ENCODE measurements at places on chromosomes 12 and 14. TPM values are rescaled to one million over a fixed set of nuclear protein-coding genes. Genes with fewer than 3 reads are reported as not detected.

The BEGAIN gene
- total RNA-seq: 7.2 TPM

The AICDA gene
- 0.31 TPM for total RNA-seq

The CCDC38 gene
- not detected for total RNA-seq

The OR4Q3 gene
- total RNA-seq: not detected

The DAO gene
- not detected for total RNA-seq

The CIDEB gene
- total RNA-seq: 0.12 TPM
